ENCODE measurements at places on chromosomes 6 and 20.

DNA sequence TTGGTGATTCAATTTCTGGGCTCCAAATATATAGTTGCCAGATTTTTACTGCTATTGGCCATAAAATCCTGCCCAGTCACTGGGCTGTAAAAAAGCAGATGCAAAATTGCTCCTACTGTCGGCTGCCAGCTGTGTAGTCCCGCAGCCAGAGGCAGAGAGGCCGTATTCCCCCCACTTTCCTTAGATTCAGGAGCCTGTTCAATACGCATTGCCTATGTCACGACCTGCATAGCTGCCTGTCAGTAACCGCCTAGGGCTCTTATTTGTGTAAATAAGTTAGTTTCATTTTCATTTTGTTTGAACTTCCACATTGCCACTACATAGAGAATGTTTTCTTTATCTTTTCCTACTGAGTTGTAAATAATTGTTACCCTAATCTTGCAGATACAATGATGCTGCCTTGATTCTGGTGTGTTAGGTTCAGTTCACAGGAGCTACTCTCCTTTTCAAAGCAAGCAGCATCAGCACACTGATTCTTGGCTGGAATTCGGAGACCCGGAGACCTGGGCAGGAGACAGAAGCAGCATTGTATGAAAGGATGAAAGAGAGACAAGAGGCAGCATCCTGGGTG is 46.0 kb upstream of the UST start:
- DNase-seq = peak; percentile 70

DNA sequence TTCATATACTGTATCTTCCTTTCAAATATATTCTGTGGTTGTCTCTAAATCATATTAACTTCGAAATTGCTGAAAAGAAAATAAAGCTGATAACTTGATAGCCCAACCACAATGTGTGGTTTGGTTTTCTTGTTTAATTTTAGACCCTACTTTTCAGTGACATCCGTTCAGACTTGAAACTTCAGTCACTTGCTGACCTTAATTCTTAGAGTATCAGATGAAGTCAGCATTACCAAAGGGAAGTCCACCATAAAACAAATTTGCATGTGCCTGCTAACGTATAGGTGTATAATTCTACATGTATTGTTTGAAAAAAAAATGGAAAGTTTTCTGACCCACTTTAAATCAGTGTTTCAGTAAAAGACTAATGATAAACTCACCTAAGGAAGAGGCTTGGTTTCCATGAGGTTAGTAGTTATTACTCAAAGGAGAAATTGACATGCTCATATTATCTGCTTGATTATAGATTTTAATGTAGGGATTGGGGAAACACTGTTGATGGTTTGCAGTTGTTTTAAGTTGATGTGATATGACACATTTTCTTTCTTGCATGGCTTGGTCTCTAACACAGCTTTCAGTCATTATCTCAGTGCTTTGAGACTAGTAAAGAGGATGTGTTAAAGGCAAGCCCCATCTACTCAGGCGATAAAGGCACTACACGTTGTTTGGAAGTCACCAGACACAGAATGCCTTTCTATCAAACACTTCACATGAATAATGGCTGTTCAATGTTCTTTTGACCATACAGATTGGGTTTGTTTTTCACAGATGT is 5.2 kb upstream of the IL17A start:
- DNase-seq = no peak

- no peak for DNase-seq
Measured at GRCh38 chr6:53928641-53929040, 133.8 kb downstream of the LRRC1 start.

DNA sequence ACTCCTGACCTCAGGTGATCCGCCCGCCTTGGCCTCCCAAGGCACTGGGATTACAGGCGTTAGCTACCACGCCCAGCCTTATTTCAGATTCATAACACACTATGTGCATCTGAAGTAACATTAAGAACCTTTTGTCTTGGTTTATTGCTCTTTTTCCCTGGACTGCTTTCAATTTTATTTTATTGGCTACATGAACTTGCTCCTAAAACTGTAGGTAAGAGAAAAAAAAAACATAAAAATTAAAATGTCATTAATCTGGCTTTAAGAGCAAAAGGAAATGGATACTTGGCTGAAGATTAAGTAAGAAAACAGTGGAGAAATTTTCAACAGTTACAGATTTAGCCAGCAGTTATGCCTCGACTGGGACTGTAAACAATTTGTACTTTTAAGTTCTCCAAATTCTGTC is 62.5 kb downstream of the GJA1 start:
- no peak for DNase-seq

- DNase-seq = no peak
Measured at GRCh38 chr6:14810021-14810420, 435.8 kb upstream of the JARID2 start.

- DNase-seq = peak; percentile 85
Measured at GRCh38 chr6:168949981-168950857, 303.4 kb downstream of the THBS2 start.

GRCh38 chr6:163867518-163868292 is 453.2 kb downstream of the QKI start:
- DNase-seq = no peak

- peak; percentile 38 for DNase-seq
Measured at GRCh38 chr6:17984812-17985670, 2.4 kb downstream of the KIF13A start.

- no peak for DNase-seq
Measured at GRCh38 chr20:8395956-8396355, 263.9 kb downstream of the PLCB1 start.

DNA sequence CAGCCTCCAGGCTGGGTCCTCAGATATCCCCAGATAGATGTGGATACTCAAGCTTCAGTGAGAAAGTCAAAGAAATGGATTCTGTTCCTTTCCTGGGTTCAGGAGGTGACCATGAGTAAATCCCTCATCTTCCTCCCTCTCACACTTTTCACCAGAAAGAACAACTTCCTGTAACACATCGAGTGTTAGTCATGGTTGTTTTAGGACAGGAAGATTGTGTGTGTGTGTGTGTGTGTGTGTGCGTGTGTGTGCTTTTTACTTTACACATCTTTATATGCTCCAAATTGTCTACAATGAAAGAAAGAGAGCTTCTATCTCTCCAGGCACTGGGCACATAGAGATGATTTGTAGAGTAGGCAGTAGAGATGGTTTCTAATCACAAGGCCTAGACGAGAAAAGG is 139.9 kb downstream of the TBXT start:
- peak; percentile 55 for DNase-seq

GRCh38 chr6:106363401-106364138 is 3.1 kb downstream of the CRYBG1 start:
- no peak for DNase-seq

GRCh38 chr6:113723182-113723581 is 134.0 kb upstream of the MARCKS start:
- no peak for DNase-seq

GRCh38 chr20:63884506-63885263 is 10.2 kb upstream of the DNAJC5 start:
- no peak for DNase-seq

GRCh38 chr20:52259295-52259694 is 67.7 kb upstream of the ZFP64 start:
- DNase-seq = no peak

DNA sequence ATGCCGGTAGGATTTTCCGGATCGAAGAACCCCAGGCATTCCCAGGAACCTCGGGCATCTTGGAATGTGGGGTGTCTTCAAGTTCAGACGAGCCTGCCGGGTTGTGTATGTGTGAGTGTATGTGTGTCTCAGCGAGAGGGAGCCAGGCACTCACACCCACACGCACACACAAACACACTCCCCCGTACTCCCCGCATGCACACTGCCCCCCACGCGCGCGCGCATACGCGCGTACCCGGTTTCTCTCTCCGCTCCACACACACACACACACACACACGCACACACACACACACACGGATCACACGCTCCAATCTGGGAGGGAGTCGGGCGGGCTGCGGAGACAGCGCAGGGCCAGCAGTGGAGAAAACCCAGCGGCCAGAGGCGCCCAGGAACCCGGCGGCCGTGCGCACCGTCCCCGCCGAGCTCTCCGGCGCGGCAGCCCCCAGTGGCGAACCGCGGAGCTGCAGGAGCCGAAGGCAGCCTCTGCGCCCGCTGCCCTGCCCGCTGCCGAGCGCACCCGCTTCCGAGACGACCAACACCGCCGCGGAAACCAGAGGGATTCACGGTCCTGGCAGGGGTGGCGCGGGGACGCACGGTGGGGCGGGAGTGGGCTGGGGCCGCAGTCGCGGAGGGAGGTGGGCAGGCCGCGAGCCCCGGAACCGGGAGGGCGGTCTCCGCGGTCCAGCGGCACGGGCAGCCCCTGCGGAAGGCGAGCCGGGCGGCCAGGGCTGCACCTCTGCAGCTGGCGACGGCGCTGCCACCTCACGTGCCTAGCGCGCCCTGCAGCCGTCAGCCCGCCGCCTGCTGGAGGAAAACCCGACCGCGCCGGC is at the start of gene LRFN2:
Gene LRFN2, minus strand, starts transcription at position 125 of the 830 bp plus-strand sequence.
- DNase-seq = peak; percentile 56

GRCh38 chr6:27940766-27941165 is 16.3 kb upstream of the OR2B6 start:
- peak; percentile 2 for DNase-seq

DNA sequence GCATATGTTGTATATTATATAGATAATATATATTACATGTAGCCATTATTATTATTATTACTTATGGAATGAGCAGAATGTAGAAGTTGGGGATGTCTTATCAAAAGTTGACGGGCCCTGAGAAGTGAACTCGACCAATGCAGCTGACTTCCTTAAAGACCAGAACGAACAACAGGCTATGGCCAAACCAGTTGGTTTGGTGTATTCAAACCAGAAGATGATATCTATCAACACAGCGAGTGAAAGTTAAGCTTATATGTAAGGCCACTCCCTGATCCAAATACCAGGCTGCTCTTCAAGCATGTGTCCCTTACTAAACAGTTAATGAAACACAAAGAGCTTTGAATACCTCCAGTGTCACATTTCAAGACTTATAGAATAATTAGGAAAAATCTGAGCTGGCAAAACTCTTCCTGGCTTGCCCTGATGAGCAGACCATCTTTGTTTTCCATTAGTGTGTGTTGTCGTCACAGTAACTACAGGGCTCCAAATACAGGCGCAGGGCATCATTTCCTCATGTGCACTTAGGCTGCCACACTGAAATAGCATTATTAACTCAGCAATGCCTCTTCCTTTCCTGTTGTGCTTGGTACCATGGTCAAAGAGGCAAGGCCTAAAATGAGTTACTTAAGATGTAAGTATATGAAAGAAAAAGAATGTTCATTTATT is 6.6 kb downstream of the FILIP1 start:
- DNase-seq = no peak

- no peak for DNase-seq
Measured at GRCh38 chr20:22619272-22619671, 34.9 kb upstream of the FOXA2 start.

DNA sequence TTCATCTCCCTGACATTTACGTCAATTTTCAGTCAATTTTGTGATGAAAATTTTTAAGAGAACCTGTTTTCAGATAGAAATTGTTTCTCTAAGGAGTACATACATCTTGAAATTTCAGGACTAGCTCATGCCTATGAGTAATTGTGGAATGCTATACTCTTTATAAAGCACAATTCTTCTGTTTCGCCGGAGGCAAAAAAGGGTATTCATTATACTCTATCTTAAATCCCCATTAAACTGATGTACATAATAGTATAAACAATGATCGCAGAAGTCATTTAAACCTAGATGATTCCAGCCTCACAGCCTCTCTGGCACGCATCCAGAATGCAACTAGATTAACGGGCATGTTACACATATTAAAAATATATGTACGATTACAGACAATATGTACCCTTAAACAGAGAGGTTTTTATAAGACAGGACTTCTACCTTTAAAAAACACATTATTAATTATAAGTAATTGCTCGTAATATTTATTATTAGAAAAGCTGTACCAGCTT is 62.6 kb downstream of the NRSN1 start:
- no peak for DNase-seq

GRCh38 chr6:41700463-41701347 is 34.7 kb downstream of the TFEB start:
- no peak for DNase-seq

- DNase-seq = no peak
Measured at GRCh38 chr6:43187821-43188220, 5.8 kb downstream of the CUL9 start.

GRCh38 chr20:50601511-50602431 is 89.6 kb downstream of the RIPOR3 start:
- no peak for DNase-seq

- DNase-seq = no peak
Measured at GRCh38 chr20:63024573-63025392, 18.0 kb upstream of the BHLHE23 start.

DNA sequence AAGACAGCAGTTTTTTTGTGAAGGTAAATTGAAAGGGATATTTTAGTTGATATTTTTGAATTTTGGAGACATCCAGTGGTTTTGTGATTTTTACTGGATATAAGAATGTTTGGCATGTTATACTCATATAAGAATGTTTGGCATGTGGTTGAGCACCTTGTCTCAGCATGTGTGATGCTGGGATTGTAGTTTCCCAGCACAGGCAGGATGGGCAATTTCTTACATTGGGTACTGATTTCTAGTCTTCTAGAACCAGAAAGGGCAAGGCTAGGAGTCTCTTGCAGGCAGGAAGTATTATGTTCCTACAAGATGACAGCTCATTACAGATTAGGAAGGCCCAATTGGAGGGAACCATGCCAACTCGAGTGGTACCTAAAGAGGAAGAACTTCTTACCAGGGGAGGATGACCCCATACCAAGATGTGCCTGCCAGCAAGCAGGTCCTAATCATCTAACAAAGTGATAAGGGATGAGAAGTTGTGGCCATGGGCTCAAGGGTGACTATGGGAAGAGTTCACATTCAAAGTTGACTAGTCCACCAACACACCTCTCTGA is 377.8 kb downstream of the UTRN start:
- DNase-seq = no peak

DNA sequence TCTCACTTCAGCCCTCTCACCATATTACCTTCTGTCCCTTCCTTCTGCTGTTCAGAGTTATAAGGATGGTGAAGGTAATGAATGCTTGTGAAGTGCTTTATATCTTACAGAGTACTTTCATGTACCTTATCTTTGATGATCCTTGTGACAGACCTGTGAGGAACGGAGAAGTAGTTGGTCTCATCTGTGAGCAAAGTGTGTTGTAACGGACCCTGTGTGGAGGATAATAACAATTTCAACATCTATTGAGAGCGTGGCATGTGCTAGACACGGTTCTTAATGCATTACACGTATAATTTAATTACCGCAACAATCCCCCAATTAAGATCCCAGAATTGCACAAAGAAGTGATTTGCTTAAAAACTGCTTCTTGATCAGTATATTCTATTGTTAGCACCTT is 124.6 kb downstream of the ANKS1A start:
- DNase-seq = no peak

- no peak for DNase-seq
Measured at GRCh38 chr6:159071843-159072769, 27.3 kb upstream of the TAGAP start.
